Activated CD4-positive, alpha-beta T cell treated with anti-CD3 and anti-CD28 coated beads, Interleukin-2, amount 10 ng/mL, durations not matched to agents 7 days and 5 days (primary cell): ENCODE measurements at places on chromosomes 11 and 22. TPM values are rescaled to one million over a fixed set of nuclear protein-coding genes. Genes with fewer than 3 reads are reported as not detected.

The SLC37A4 gene
- 17.9 TPM for total RNA-seq

The CCND1 gene
- 0.21 TPM for total RNA-seq

The GNG3 gene
- not detected for total RNA-seq

The BLID gene
- not detected for total RNA-seq

The SPI1 gene
- total RNA-seq: not detected

The TIGD3 gene
- total RNA-seq: 0.79 TPM

The NAV2 gene
- 0.29 TPM for total RNA-seq

The UBASH3B gene
- 15.8 TPM for total RNA-seq

The SULT4A1 gene
- not detected for total RNA-seq

The POU2AF3 gene
- total RNA-seq: not detected

The CDC45 gene
- total RNA-seq: 65.7 TPM

The MN1 gene
- total RNA-seq: 0.12 TPM

The OR10W1 gene
- not detected for total RNA-seq

The KDELR3 gene
- 0.23 TPM for total RNA-seq

The GALNT18 gene
- 0.71 TPM for total RNA-seq

The CBL gene
- total RNA-seq: 53.9 TPM

The FOLR1 gene
- total RNA-seq: not detected

The MAPK8IP1 gene
- total RNA-seq: 0.64 TPM

The CRYAB gene
- not detected for total RNA-seq

The MFNG gene
- 218 TPM for total RNA-seq

The RTN4RL2 gene
- total RNA-seq: not detected

The CCDC85B gene
- 56.7 TPM for total RNA-seq

The RAB3IL1 gene
- not detected for total RNA-seq

The CALCA gene
- total RNA-seq: not detected

The OVOL1 gene
- not detected for total RNA-seq

The MAP4K2 gene
- 86.6 TPM for total RNA-seq

The MB gene
- total RNA-seq: not detected

The C11orf98 gene
- 86.0 TPM for total RNA-seq

The EPS8L2 gene
- total RNA-seq: 7.8 TPM

The TBRG1 gene
- 47.4 TPM for total RNA-seq

The MFRP gene
- total RNA-seq: not detected

The DUSP8 gene
- 0.22 TPM for total RNA-seq

The RASL10A gene
- 0.37 TPM for total RNA-seq

The CECR2 gene
- total RNA-seq: not detected

The H19 gene
- total RNA-seq: not detected

The ADORA2A gene
- 25.3 TPM for total RNA-seq

The CYTH4 gene
- 106 TPM for total RNA-seq

The P2RY6 gene
- total RNA-seq: not detected

The SLC25A22 gene
- 49.1 TPM for total RNA-seq

The MIOX gene
- 0.23 TPM for total RNA-seq

The NLRP6 gene
- 6.5 TPM for total RNA-seq

The KRTAP5-10 gene
- total RNA-seq: not detected

The CNIH2 gene
- 2.5 TPM for total RNA-seq

The INSC gene
- total RNA-seq: 0.23 TPM

The SLC22A6 gene
- total RNA-seq: not detected
